ENCODE measurements at places on chromosomes 1 and 21.

- DNase-seq = no peak
These were observed 1.1 kb upstream of the EPHA2 start for GRCh38 chr1:16156848-16157495.

- no peak for DNase-seq
These were observed 12.8 kb downstream of the PDE9A start for GRCh38 chr21:42666023-42666747.

DNA sequence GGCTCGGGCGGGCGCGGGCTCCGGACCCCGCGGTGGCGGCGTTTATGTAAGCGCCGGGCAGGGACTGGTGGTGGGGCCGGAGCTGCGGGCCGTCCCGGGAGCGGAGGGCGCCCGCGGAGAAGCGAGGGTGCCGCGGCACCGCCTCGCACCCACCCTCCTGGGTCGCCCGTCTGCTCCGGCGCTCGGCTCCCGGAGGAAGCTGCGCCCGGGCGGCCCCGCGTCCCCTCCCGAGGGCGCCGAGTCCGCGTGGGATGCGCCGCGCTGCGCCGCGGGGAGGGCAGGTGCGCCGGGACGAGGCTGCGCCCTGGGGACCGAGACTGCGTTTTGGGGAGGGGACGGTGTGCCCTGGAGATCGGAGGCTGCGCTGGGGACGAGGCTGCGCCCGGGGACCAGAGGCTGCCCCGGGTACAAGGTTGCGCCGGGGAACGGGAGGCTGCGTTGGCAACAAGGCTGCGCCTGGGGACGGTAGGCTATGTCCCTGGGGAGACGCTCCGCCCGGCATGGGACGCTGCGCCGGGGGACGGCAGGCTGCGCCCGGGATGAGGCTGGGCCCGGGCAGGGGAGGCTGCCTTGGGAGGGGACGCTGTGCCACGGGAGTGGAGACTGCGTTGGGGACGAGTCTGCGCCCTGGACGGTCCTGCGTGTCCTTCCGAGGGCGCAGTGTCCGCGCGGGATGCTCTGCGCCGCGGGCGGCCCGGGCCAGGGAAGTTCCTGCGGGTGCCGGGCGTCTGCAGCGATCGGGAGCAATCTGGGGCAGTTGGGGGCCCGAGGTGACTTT is 627 bp downstream of the ADARB1 start:
- no peak for DNase-seq

DNA sequence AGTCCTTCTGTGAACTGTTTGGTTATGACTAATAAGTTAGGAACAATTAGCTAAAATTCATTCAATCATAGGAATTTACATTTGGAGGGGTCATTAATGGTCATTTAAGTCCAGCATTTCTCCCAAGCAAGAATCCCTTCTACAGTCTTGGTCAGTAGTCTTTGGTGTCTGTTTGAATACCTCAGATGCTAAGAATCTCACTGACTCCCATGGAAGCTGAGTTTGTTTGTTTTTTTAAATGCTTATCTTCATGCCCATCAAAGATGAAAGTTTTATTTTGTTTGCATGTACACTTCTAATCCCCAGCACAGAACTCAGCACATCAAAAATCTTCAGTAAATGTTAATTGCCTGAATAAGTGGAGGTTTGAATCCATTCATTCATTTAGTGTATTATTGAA is 41.3 kb upstream of the SLC44A3 start:
- no peak for DNase-seq

DNA sequence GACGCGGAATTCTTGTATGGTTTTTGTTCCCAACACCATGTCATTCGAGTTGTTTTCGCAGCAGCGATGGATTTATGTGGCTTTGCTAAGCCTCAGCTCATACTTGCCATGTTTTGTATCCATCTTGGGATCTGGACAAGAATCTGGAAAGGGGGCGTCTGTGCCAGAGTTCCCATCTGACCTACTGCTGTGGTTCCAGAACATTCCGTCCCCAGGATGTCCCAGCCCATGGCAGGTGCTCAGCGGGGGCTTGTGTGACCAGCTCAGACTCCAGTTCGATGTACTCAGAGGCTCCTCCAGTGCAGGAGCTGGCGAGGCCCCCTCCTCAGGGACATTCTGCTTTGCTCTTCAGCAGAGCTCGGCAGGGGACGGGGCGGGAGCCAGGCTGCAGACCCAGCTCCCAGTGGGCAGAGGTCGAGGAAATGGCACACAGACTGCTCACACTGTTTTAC is 24.0 kb upstream of the ADARB1 start:
- no peak for DNase-seq

DNA sequence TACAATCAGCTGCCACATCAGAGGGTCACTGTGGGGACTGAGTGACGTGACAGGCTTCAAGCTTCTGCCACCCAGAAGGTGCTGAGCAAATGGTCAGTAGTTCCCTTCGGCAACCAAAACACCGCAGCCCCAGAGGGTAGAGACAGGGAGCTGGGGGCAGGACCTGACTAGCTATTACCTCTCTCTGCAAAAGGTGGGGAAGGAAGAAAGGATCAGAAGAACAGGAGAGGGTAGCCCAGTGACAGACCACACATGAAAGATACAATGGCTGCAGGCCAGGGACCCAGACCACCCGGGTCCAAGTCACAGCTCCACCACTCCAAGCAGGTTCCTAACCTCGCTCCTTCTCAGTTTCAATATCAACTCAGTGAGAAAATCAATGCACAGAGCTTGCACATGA is 377.1 kb downstream of the NPHP4 start:
- DNase-seq = no peak

GRCh38 chr21:41894511-41894910 is 15.4 kb upstream of the PRDM15 start:
- DNase-seq = no peak
